Type B pancreatic cell (in vitro differentiated cells): ENCODE measurements at places on chromosomes 3 and 15. TPM values are rescaled to one million over a fixed set of nuclear protein-coding genes. Genes with fewer than 3 reads are reported as not detected.

CAPN3 gene
- 10.6 and 12.3 TPM in 2 replicates for total RNA-seq

DNASE1L3 gene
- total RNA-seq: not detected in 2 replicates

GASK1A gene
- 0.36 and 0.89 TPM in 2 replicates for total RNA-seq

KBTBD12 gene
- 0.50 TPM in 1 of 2 replicates, not detected in the other for total RNA-seq

CLDN11 gene
- total RNA-seq: 4.7 and 86.8 TPM in 2 replicates

CPNE4 gene
- total RNA-seq: 3.9 and 5.2 TPM in 2 replicates

GNB4 gene
- 11.9 and 26.8 TPM in 2 replicates for total RNA-seq

EBLN2 gene
- total RNA-seq: 6.3 and 6.4 TPM in 2 replicates

AGBL1 gene
- total RNA-seq: 0.07 TPM in 1 of 2 replicates, not detected in the other

IL20RB gene
- 0.31 and 0.56 TPM in 2 replicates for total RNA-seq

C3orf80 gene
- 2.6 and 2.8 TPM in 2 replicates for total RNA-seq

NOX5 gene
- 0.12 TPM in 1 of 2 replicates, not detected in the other for total RNA-seq

GNAT1 gene
- 0.71 TPM in 1 of 2 replicates, not detected in the other for total RNA-seq

B3GNT5 gene
- 28.7 and 37.0 TPM in 2 replicates for total RNA-seq

SIDT1 gene
- 0.83 and 0.97 TPM in 2 replicates for total RNA-seq

NRG4 gene
- total RNA-seq: 2.4 and 3.6 TPM in 2 replicates

GAP43 gene
- total RNA-seq: 4.2 and 46.5 TPM in 2 replicates

GOLGA8O gene
- 0.79 and 1.6 TPM in 2 replicates for total RNA-seq

TNFAIP8L3 gene
- total RNA-seq: 8.2 and 16.9 TPM in 2 replicates

PDIA5 gene
- 28.5 and 48.4 TPM in 2 replicates for total RNA-seq

LSAMP gene
- total RNA-seq: 17.0 and 64.9 TPM in 2 replicates

CASR gene
- 0.87 and 4.4 TPM in 2 replicates for total RNA-seq

PTH1R gene
- total RNA-seq: 63.0 and 83.1 TPM in 2 replicates

CTXND1 gene
- total RNA-seq: 1.1 and 2.7 TPM in 2 replicates

MCF2L2 gene
- 1.2 and 2.7 TPM in 2 replicates for total RNA-seq

MAP1A gene
- total RNA-seq: 6.0 and 18.2 TPM in 2 replicates

FMN1 gene
- total RNA-seq: 15.8 and 22.1 TPM in 2 replicates

MGA gene
- total RNA-seq: 45.4 and 54.9 TPM in 2 replicates

CHRNA7 gene
- total RNA-seq: 5.3 and 10.5 TPM in 2 replicates

CSPG4 gene
- total RNA-seq: 0.19 and 7.3 TPM in 2 replicates

CPN2 gene
- not detected in 2 replicates for total RNA-seq

ADIPOQ gene
- not detected in 2 replicates for total RNA-seq

CCR2 gene
- total RNA-seq: not detected in 2 replicates
